ENCODE measurements at places on chromosomes 6 and 20.

DNA sequence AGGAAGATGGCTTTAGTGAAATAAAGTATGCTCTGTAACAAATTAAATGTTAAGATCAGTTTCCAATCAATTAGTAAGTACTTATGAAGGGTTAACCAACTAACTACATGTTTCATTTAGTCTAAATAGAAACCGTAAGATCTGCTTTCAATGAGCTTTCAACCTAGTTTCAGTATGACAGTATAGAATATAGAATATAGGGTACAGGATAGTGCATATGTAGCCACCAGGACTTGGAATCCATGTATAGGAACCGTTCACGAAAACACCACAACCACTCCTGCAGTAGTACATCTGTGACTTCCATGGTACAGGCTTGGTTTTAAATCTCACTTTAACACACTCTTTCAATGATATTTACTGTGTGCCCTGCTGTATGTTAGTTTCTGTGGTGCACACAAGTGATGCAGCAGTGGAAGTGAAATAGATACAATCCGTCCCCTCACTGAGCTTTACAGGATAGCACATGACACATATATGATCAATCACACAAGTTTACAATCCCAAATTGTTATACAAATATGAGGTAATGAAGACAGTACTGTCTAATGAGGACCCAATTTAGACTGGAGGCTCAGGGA is 479.7 kb upstream of the MARCKS start:
- no peak for DNase-seq

- DNase-seq, result no peak
These were observed 3.0 kb downstream of the WFDC5 start for GRCh38 chr20:45111799-45112471.

- DNase-seq, result no peak
These were observed 131.7 kb upstream of the HDGFL1 start for GRCh38 chr6:22437665-22438064.

GRCh38 chr6:36670271-36670670 is 8.2 kb upstream of the CDKN1A start:
- DNase-seq, result no peak

DNA sequence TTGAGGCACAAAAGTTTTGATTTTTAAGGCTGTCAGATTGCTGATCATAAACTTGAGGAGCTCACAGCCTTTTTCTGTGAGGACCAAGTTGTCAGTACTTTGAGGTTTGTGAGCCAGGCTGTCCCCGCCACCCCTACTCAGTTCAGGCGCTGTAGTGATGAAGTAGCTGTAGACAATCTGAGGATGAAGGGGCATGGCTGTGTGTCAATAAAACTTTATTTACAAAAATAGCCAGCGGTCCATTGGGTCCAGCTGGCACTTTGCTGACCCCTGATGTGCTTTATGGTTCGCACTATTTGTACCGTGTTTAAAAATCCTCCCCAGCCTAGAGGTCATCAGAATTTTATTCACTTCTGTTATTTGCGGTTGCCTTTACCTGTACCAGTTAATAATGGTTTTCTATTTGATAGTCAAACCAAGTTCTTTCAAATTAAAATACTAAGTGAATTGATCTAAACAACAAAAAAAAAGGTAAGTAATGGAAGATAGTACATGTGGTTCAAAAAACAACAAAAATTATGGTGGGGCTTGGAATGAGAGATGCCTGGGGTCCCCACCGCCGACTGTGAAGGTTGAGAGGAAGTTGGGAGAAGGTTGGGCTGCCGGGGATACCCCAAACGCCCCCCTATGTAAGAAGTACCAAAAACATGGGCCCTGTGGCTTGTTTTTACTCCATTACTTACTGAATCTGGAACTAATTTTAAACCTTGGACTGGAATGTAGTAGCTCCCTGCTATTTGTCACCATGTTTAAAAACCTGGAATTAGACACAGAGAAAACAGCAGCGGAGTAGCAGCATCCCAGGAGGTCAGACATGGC is 123.6 kb downstream of the SYCP2 start:
- DNase-seq, result no peak

- no peak for DNase-seq
These were observed 21.0 kb downstream of the EPB41L1 start for GRCh38 chr20:36175475-36175995.

DNA sequence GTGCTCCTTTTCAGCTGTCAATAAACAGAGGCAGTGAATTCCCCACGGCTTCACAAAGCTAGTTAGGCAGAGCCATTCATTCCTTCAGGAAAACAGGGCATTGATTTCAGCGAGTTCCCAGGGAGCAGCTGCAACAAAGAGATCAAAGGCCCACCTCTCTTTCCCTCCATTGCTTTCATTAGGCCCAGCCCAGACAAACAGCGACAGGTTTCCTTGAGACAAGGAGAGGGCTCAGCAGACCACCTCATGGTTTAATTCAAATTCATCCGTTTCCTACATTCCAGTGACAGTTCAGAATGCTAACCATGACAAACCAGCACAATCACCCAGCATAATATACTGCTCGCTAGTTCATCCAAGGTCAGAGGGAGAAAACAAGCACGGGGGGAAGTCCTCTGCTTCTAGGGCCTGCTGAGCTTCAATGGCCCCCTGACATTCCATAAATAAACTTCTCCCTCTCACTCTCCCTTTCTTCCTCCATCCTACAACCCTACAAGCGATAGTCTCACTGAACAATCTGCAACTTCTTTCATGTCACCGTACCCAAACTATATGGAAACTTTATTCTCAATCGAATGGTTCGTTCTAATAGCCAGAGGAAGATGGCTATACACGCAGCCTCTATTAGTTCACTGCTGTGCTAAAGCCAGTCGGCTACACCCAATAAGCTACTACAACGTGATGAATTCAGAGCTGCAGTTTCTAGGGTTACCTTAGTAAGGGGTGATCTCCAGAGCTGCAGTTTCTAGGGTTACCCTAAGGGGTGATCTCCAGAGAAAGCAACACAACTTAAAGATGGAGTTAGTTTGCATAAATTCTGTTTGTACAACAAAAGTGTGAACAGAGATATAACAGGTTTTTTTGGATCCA is 34.7 kb downstream of the PLAGL1 start:
- DNase-seq, result no peak

- DNase-seq, result no peak
These were observed 3.6 kb upstream of the TOX2 start for GRCh38 chr20:43911066-43911465.

DNA sequence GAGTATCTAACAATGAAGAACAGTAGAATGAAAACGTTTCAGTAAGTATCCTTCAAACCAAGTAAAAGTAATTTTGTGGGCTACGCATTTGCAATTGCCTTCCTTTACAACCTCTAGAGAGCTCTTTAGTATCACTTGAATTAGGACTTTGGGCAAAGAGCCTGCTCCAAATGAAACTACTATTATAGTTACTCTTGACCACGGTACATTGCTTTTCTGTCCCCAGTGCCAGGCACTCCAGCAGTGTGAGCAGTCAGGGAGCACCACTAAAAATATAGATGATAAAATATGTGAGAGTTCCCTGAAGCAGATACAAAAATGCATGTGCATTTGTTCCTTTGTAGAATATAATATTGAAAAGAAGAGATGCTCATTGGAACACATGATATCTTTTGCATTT is 450.1 kb upstream of the MANEA start:
- no peak for DNase-seq

- DNase-seq, result peak; percentile 88
These were observed 1.9 kb downstream of the PPP1R18 start for GRCh38 chr6:30684386-30685156.

GRCh38 chr6:83505356-83505755 is 7.0 kb upstream of the PRSS35 start:
- DNase-seq, result no peak

- DNase-seq, result no peak
These were observed 4.5 kb upstream of the SPDEF start for GRCh38 chr6:34560366-34561226.

- no peak for DNase-seq
These were observed 625.5 kb downstream of the CDH26 start for GRCh38 chr20:60583741-60584140.

DNA sequence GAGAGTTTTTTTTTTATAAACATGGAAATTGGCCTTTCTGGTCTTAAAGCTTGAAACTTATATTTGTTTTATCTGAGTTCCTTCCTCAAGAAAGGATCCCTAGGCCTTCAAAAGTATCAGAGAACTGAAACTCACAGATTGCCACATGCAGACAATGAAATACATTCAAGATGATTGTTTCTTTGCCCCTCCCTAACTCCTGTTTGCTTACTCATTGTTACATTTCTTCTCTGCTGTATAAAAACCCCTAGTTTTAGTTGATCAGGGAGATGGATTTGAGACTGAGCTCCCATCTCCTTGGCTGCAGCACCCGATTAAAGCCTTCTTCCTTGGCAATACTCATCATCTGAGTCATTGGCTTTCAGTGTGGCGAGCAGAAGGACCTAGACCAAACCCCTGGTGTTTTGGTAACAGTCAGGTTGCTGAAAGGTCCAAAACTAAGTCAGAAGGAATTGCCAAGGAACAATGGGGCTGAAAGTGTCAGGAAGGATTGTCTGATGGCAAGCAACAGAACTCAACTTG is 132.3 kb upstream of the SULF2 start:
- no peak for DNase-seq

DNA sequence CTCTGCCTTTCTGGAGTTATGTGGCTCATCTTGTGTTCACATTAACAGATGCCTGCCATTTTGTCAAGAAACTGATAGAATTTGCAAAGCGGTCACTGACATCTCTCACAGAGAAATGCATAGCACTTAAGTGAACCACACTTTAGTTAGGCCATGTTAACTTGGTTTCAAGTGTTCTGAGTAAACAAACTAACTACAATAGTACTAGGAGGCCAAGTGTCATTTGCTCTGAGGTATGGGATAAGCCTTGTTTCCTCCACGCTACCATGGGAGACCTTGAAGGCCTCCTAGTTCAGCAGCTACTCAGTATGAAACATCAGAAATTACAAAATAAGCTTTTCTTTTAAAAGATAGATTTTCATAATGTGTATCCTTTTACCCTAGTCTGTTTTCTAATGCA is 143.5 kb upstream of the MARCKS start:
- DNase-seq, result no peak

Measured in posterior vena cava (tissue), 2 donors.